ENCODE measurements at places on chromosomes 5 and 9.

- DNase-seq: no peak
These were observed 56.1 kb upstream of the TAS2R1 start for GRCh38 chr5:9686216-9686615.

DNA sequence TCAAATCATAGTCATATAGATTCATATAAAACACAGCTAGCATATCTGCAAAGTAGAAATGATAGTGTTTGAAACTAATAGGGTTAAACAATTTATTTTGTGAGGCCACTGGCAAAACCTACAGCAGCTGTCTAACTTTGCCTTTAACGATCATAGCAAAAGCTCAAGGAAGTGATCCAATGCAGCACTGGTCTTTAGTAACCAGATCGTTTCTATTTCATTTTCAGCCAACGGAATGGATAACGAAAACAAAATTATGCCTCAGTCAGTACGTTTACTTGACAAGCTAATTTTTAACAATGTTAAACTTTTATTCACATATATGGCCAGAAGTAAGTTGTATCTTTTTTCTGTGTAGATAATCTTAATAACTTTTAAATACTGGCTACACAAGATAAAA is 17.7 kb downstream of the MLLT3 start:
- DNase-seq: no peak

- no peak for DNase-seq
These were observed 58.8 kb downstream of the GARNL3 start for GRCh38 chr9:127323393-127323792.

DNA sequence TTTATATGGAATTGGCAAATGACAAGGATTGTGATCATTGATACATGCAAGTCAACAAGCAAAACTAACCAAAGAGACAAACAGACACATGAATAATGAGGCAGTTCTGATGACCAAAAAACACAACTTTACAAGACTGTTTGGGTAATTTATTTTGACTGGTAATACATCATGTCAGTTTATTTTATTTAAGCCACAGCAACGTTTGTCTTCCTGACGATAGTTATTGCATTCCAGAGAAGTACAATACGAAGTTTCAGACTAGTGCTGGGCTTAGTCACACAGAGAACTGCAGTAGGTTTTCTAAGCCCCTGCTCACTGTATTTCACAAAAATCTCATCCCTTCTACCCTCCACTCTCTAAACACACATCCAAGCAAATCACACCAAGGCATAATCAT is 514.2 kb downstream of the RAB3C start:
- no peak for DNase-seq

DNA sequence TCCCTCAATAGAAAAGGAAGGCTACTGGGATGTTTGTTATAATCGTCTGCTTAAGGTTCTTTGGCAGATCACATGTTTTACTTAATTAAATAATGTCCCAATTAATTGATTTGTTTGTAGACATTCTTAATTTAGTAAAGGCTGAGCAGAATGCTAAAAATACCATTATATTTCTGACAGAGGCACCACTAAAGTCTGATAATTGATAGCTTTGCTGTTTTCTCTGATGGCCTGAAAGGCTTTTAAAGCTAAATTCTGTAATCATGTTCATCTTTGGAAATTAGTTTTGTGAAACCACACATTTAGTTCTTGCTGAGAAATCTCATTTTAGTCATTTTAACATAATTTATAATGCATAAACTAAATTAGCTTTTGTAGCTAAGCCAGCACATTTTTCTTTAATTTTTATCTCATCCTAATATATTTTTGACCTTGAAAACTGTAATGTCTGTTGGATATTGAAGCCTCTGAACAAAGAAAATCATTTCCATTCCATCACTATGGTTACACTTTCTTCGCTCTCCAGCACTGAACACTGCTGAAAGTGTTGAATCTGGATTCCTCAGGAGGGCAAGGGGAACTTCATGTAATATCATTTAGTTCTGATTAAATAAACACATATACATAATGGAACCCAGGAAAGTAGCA is 329.4 kb downstream of the ELAVL2 start:
- DNase-seq: no peak

DNA sequence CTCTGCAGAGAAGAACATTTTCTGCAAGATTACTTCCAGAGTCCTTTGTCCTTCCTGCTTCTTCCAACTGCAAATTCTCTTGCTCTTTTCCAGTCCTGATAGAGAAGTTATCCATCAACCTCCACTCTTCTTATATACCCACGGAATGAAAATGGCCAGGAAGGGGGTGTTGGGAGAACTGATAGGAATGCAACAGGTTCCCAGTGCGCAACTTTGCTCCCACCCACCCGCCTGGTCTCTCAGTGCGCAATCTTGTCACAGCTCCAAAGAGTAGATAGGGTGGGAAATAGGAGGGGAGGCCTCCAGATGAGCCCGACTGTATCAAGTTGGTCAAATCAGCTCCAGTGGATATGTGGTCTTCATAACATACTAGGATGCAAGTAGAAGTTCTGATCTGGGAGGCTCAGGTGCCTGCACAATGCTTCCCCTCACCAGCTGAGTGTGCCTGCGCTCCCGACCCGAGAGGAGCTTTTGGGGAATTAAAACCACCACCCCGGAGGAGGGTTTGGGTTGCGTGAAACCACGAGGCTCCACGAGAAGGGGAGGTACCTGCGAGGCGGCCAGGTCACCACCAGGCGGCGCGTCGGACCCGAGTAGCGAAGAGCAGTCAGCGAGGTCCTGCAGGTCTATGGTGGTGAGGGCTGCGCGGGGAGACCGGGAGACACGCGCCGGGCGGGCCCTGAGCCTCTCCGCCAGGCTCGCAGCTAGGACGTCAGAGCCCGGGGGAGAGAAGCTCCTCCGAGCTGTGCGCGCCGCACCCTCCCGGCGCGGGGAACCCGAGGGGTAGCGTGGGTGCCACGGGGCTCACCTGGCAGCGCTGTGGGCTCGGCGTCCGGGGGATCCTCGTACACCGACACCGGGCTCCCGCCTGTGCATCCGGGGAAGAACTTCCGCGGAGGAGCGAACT is 835 bp downstream of the MCIDAS start:
- DNase-seq: no peak

- DNase-seq: no peak
These were observed 180.2 kb upstream of the EGFLAM start for GRCh38 chr5:38078161-38078560.

GRCh38 chr5:58069846-58070245 is 390.0 kb downstream of the PLK2 start:
- DNase-seq: no peak

DNA sequence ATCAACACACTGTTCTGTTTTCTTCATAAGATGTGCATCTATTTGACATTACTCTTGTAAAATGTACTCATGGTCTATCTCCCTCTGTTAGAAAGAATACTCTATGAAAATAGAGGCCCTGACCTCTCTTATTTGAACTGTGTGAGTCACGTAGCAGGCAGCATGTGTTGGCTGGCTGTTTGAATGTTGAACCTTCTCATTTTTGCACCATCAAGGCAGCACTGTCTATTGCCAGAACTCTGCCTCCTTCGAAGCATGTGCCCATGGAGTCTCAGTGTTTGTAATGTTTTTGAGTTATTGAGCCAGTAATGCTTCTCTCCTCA is 144.4 kb downstream of the ALDH1A1 start:
- no peak for DNase-seq

DNA sequence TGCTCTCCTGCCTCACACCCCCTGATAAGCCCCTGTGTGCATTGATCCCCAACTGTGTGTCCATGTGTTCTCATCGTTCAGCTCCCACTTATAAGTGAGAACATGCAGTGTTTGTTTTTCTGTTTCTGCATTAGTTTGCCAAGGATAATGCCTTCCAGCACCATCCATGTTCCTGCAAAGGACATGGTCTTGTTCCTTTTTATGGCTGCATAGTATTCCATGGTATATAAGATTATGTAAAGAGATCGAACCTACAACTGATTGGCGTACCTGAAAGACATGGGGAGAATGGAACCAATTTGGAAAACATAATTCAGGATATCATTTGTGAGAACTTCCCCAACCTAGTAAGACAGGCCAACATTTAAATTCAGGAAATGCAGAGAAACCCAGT is 32.4 kb downstream of the ANKRD33B start:
- no peak for DNase-seq

DNA sequence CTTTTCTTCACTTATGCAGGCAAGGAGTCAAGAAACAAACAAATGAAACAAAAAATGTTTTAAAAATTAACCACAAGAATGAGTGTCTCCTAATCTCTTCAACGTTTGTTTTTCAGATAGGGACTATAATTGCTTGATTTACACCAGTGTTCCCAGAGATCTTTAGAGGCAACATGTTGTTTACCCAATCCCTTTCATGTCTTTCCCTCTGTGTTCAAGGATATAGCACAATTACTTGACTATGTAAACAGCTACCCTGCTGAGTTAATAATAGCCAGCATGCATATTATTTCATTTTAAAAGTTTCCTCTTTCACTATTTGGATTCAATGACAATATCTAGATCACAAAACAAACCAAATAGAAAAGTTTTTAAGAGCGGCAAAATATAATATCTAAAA is 25.1 kb upstream of the SHISAL2B start:
- DNase-seq: no peak

DNA sequence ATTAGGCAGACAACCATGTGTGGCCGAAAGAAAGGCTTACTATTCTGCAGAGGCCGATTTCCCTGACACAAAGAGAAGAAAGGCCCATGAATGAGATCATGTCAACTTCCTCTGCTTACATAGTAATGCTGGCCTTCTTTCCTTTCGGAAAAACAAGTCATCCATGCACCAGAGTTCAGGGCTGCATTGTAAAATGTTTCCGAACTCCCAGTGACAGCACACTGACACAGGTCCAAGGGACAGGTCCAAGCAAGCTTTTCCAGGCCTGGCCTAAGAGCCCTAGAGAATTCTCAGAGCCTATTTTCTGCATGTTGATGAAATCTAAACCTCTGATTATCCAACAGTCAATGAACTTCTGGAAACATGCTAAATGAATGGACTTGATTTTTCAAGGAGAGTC is 140.9 kb downstream of the ZNF608 start:
- no peak for DNase-seq

GRCh38 chr5:139443831-139444453 is 4.6 kb upstream of the DNAJC18 start:
- DNase-seq: no peak
